ENCODE measurements at places on chromosomes 13 and 19.

- no peak for DNase-seq
These were observed 85.6 kb downstream of the ZMYM2 start for GRCh38 chr13:20044086-20044485.

DNA sequence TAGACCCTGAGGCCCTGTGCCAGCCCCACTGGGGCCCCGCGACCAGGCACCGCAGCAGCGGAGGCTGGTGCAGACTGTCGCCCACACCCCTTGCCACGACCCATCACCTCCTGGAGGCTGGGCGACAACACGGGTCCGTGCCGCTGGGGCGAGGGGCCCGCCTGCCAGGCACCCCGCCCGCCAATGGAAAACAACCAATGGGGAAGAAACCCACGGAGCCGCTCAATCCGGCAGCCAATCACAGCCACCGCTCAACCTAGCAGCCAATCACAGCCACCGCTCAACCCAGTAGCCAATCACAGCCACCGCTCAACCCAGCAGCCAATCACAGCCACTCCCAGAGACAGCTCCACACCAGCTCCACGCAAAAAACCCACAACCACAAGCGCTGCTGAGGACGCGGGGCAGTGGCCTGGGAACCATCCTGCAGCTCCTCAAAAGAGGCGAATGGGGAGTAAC is 29.7 kb downstream of the GPX4 start:
- DNase-seq = peak; percentile 23

DNA sequence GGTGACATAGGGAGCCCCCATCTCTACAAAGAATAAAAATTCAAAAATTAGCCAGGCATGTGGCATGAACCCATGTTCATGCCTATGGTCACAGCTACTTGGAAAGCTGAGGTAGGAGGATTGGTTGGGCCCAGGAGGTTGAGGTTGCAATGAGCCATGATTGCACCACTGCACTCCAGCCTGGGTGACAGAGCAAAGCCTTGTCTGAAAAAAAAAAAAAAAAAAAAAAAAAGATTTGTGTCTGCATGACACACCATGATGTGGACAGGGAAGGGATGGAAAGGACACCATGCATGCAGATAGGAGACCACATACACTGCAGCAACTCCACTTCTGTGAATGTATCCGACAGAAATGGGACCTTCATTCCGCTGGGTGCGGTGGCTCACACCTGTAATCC is 34.0 kb upstream of the HOMER3 start:
- peak; percentile 38 for DNase-seq

DNA sequence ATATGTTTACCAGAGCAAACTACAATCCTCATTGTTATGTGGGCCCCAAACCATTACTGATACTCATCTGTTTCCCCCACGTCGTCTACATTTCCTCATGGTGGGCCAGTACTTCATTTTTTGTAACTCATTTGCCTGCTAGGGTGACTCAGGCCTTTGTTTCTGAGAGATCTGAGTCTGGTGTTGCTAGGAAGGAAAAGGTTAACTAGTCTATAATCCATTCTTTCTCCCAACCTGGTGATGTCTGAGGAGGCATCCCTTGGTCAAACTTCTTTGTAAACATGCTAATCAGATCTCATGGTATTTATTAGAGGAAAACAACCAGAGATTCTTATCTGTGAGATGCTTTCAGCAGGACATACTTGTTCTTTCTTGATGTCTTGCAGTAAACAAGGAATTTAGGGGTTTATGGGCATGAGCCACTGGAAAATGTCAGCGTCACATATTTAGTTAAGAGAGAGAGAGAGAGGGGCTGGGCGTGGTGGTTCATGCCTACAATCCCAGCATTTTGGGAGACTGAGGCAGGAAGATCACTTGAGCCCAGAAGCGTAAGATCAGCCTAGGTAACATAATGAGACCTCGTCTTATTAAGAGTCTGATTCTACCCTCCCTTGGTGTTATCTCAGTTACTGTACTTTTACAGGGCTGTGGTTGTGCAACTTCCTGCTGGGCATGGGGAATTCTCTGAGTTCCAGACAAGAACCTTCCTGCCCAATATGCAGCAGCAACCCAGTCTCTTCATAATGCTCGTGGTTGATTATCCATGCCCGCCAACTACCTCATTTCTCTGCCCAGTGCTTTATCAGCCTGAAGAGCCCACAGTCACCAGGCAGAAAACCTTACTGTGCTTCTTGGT is 9.7 kb upstream of the DPRX start:
- no peak for DNase-seq

- peak; percentile 60 for DNase-seq
These were observed 405.0 kb downstream of the COG6 start for GRCh38 chr13:40060296-40061007.

DNA sequence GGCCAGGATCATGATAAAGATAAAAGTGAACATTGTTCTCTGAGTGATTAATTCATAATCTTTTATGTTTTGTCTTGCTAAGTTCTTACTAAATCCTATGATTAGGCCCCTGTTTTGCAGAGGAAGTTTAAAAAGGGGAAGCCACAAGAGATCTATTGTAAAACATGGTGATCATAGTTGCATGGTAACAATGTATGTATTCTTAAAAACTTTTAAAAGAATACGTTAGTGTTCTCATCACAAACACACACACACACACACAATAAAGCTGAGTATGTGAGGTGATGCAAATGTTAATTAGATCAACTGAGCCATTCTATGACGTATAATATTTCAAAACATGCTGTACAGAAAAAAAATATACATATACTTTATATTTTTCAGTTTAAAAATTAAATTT is 51.2 kb downstream of the MBD3L2B start:
- no peak for DNase-seq

- no peak for DNase-seq
These were observed 63.7 kb upstream of the F7 start for GRCh38 chr13:113041896-113042295.

DNA sequence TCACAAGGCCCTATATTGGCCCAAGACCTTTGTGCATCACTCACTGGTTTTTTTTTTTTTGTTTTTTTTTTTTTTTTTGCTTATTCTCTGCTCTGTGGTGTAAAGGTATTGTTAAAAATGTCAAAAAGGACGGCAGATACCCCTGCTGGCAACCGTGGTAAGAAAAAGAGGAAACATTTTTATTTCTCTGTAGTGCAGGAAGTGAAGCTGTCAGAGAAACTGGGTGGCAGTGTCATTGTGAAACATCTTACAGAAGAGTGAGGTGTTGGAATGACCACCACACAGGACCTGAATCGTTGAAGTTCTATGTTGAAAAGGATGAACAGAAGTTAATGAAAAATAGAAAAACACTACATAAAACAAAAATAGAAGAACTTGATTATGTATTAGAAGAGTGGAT is 346.4 kb downstream of the FGF9 start:
- no peak for DNase-seq

GRCh38 chr19:47210689-47211316 is 20.2 kb downstream of the BBC3 start:
- peak; percentile 85 for DNase-seq

DNA sequence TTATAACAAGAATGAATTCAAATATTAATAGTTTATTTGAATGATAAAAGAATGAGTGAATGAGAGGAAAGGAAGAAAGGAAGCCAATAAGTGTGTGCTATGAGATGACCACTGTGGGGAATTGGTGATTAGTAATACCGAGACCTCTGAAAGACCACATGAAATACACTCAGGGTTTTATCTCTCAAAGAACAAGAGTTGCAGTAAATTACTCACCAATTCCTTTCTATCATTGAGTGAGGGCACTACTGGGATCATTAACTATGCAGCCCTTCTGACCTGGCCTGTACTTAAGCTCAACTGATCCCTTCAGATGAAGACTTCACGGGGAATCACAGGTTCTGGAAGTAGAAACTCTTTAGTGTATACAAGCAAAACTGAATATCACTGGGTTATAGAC is 1636.1 kb downstream of the SLITRK5 start:
- DNase-seq = no peak

DNA sequence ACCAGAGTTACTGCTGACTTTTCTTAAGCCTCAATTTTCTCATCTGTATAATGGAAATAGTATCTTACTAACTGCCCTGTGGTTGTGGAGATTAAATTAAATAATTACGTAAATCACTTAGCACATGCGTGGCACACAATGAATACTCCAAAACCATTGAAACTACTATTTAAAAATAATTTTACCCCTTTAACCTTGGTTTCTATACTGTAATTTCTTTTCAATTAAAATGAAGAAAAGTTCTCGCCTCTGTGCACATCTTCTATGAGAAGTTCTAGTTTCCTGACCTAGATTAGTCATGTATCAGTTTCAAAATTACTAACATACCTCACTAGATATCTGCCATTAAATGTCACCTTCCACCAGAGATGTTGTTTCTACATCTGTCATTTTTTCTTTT is 5.7 kb downstream of the SLITRK1 start:
- no peak for DNase-seq

- DNase-seq = no peak
These were observed 11.3 kb downstream of the ABCA7 start for GRCh38 chr19:1050989-1051788.

DNA sequence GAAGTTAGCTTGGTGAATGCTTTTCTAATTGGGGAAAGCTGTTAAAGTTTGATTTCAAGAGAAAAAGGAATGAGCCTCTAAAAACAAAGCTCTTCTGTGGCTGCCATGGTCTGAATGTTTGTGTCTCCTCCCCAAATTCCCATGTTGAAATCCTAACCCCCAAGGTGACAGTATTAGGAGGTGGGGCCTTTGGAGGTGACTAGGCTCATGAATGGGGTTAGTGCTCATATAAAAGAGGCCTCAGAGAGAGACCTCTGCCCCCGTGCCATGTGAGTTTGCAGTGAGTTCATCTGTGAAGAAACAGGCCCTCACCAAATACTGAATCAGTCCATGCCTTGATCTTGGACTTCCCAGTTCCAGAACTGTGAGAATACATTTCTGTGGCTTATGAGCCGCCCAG is 56.5 kb downstream of the ARHGEF7 start:
- peak; percentile 31 for DNase-seq

DNA sequence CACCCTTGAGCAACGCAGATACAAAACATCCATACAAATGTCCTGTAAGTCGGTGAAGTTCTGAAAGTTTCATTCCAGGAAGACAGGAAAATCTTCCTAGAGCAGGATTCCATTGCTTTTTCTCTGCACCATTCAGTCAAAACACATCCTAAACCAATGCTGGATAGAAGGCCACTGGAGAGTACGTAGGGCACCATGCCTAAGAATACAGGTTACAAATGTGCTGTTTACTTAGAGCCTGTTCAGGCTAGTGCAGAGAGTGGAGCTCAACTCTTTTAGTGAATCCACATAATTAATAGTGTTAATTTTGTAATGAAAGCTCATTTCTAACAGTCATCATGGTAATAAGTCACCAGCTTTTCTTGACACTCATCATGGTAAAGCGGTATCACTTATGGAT is 187.6 kb downstream of the NHLRC3 start:
- DNase-seq = no peak

DNA sequence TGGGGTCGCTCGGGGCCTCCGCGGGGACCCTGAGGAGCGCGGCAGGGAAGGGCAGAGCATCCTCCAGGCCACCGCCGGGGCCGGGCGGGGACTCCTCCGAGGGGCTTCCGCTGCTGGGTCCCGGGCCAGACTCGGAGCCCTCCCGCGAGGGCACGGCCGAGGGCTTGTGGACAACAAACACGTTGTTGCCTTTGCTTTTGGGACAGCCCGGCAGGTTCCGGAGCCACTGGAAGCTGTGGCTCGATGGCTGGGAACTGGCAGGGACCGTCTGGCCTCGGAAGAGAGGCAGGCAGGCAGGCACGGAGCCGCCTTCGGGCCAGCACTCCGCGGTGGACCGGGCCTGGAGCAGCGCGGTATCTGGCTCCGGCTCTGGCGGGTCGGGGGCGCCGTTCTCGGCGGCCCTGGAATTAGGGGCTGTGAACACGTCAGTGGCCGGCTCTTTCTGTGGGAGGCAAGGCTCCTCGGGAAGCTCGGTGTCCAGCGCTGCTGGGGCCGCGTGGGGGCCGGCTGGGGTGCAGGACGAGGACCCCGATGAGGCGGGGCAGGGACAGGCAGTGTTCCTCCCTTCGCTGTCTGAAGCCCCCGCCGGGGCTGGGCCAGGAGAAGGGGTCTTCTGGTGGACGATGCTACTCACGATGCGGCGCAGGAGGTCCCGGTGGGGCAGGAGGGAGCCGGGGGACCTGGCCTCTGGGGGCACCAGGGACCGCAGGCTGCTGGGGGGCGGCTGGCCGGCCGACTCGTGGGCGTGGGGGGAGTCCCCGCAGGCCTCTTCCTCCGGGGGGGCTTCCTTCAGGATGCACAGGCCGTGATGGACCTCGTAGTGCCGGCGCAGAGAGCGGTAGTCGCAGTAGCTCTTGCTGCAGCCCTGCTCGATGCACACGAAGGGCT is 27.6 kb downstream of the ZNF541 start:
- no peak for DNase-seq

DNA sequence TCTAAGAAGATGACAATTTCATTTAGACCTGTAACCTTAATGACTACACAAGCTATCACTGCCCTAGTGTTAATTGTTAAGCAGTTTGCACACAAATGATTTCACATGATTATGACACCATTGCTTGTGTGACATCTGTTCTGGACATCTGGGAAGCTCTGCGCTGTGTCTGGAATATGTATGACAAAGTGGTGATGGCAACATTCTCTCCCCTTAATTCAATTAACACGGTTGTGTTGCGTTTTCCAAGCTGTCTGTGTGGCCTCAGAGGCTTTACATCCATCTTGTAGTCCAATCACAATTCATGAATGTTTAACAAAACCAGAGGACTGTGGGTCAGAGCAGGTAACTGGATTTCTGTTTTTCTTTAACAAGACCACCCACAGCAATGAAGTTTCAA is 204.4 kb downstream of the COG6 start:
- no peak for DNase-seq

DNA sequence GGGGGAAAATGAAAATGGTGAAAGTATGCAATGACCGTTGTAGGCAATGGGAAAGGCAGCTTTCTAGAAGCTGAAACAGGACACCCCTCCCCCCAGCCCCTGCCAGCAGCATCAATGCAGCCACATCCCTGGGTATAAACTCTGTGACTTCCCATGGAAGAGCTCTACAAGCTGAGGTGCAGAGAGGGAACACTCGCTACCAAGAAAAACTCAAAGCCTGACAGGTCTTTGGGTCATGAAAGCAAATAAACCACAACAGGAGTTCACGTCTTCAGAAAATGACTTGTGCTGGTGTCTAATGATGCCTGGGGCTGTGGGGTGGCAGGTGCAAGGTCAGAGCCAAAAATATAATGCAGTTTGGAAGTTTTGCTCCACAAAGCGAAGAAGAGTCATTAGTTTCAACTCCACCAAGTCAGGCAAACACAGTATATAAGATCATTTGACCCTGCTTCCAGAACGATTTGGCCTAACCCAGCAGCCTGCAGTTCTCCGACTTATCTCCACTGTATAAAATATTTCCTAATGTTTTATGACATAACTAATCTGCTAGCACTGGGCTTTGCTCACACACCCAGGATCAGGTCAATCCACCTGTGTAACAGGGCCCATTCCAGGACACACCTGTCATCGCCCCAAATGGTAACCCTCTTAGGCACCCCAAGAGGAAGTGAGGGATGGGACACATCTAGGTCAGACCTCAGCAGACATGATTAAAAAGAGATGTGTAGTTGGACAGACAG is 102.1 kb downstream of the IRS2 start:
- no peak for DNase-seq

GRCh38 chr19:34171539-34171876 is 796 bp upstream of the LSM14A start:
- peak; percentile 81 for DNase-seq

GRCh38 chr13:39982745-39983144 is 327.3 kb downstream of the COG6 start:
- DNase-seq = no peak
